Fibroblast of the conjunctiva (primary cell): ENCODE measurements at places on chromosomes 7 and 10.
A peak's percentile ranks its signal among the peaks of the same experiment; 100 is the strongest.

- no peak for DNase-seq
Measured at GRCh38 chr7:79512261-79512660, 58.8 kb upstream of the MAGI2 start.

DNA sequence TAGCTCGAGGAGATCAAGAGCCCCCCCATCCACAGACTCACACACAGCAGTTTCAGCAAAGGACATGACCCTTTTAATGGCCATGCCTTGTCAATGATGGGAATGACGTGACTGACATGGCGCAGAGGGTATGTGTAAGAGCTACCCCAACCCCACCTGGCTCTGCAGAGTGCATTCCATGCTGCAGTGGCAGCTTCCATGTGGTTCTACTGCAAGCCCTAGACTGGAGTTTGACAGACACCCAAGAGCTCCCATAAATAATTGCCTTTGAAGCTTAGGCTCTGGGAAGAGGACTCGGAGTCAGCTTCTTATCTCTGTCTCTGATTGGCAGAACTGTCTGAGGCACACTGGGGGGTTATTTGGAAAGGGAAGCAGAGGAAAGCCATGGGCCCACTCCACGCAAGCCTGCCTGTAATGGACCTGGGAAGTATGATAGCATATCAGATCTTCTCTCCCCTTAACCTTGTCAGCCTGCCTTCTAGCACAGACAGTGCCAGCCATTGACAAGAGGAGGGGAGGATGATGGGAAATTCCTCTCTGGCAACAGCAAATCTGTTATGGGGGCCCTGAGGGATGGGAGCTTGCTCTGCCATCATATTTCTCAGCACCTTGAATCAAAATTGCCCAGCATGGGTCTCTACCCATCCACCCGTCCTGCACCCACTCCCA is 478.5 kb upstream of the PODXL start:
- DNase-seq: no peak

DNA sequence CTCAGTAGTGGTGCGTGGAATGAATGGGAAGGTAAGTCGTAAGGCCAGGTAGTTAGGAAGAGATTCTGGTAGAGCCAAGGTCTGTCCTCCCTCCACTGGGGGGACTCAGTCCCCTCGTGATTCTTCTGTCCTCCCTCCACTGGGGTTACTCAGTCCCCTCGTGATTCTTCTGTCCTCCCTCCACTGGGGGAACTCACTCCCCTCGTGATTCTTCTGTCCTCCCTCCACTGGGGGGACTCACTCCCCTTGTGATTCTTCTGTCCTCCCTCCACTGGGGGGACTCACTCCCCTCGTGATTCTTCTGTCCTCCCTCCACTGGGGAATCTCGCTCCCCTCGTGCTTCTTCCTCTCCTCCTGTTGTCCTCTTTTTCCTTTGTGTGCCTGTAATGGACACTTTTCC is 125.1 kb downstream of the CELF2 start:
- DNase-seq: no peak

GRCh38 chr7:151637781-151638261 is 118.1 kb upstream of the RHEB start:
- DNase-seq: no peak

DNA sequence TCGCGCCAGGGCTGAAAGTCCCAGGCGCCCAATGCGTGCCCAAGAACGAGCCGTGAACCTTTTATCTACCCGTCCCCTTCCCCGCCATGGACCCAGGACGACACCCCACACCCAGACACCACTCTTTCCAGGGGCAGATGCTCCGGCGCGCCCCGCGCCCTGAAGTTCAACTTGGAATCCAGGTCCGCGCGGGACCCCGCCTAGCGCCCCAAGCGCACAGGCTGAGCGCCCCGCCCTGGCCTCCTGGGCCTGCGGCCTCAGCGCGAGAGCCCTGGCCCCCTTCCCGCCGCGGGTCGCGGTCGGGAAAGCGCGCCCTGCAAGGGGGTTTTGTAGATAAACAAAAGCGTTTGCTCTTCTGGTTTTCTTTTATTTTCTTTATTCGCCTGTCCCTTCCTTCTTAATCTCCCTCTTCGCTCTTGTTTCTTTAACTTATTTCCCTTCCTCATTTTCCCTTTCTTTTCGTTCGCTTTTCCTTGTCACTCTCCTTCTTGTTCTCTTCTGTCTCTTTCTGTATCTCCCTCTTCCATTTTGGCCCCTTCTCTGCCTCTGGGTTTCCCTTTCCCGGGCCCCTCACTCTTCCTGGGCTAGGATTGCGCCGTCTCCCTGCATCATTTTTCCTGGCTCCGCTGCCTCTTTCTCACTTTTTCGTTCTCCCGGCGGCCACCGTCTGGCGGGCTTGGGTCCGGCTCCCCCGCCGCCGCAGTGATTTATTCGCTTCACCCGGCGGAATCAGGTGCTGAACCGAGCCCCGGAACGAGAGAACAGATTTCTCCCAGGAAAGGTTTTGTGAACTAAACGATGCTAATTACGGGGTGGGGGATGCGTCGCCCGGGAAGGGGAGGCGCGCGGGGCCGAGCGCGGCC is 15.3 kb upstream of the PAX2 start:
- DNase-seq: no peak

DNA sequence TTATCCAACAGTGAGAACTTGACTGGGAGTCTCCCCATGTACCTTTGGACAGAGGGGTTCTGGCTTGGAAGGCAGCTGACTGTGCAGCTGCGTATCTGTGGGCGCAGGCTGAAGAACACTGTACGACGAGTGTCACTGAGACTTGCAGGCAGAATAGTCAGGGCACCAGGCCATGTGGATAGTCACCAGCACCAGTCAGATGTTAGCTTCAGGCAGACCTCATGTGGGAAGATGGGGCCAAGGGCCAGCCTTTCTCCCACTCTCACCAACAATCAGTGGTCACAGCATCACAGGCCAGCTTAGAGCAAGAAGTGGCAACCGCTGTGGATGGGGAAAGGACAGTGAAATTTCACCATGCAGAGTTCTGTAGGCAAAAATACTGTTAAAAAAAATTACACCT is 43.4 kb upstream of the GJD4 start:
- no peak for DNase-seq

DNA sequence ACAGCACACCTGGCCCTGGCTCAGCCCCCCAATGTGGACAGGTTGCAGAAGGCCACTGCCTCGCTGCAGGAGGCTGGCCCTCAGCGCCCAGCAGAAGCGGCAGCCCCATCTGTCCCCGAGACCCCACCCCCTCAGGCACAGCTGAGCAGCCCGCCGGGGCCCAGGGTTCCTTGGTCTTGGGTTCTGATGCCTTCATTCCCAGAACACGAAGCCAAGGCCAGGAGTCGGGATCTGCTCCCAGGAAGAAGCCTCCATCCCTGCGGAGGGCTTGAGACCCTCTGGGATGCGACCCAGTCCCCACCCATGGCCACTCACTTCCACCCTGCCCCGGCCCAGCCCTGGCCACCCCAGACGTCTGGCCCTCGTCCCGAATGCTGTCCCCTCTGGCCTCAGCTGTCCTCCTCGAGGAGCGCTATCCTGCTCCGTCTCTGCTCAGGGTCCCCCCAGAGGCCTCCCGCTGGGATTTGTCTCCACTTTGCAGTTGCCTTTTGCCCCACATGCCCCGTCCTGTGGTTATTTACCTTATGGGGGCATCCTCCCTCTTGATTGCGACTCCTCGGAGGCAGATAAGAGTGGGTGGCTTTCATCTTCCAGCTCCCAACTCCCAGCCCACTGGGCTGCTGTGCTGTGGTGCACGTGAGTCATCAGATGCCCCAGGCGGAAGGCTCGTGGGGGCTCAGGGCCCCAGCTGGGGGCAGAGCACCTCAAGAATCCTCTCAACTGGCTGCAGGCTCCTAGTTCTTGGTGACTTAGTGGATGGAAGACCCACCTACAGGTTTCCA is 97.5 kb downstream of the MKI67 start:
- DNase-seq: no peak

DNA sequence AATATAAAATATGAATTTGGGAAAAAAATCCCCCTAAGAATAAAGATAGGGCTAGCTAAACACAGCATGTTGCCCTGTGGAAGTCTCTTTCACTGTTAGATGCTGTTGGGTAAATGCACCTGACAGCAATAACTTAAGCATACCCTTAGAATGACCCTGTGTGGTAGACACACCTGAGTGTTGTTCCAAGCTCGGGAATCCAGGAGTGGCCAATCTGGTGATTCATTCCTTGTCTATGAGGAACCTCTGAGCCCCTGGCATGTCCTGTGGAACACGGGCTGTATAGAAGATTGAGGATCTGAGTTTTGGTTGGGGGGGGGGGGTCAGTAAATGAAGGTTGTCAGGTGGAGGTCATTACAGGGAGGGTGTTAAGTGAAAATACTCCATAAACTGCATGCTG is 730.0 kb upstream of the IGFBP3 start:
- DNase-seq: no peak

DNA sequence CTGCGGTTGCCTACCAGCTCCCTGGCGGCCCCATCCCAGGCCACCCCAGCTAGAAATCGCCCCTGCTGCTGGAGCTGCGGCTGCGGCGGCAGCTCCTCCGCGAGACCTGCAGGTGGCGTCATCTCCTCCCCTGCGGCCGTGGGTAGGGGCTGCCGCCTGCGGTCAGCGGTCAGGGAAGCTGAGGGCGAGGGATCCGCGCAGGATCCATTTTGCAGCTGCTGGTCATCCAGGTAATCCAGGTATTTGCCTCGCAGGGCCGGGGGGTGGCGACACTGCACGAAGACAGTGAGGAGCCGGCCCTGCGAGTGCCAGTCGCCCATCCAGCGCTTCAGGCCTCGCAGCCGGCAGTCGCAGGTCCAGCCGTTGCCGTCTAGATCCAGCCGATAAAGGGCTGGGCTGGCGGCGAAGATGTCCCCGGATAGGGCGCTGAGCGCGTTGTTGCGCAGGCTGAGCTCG is 1.5 kb downstream of the TRIL start:
- peak; percentile 34 for DNase-seq

DNA sequence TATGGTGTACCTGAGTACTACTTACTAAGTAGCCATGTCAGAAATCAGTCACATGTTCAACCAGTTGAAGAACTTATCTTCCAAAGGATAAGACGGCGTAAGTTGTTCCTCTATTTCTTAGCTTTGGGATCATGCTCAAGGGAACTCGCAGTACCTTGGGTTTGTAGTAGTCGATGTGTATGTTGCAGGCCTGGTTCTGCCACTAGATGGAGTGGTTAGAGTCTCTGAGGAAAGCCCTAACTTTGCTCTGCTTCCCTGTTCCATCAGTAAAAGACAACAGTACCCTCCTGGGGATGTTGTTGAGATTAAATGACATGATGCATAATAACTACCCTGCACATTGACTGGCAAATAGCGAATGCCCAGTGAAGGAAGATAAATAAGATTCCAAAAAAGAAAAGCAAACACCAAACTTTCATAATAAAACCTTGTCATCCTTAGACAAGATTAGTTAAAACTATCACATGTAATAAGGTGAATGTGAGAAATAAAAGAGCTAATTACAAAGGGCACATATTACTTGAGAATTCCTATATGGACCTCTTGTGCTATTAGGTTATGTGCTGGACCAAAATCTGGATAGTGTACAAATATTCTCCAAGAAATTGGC is 165.9 kb downstream of the ABCA13 start:
- no peak for DNase-seq

DNA sequence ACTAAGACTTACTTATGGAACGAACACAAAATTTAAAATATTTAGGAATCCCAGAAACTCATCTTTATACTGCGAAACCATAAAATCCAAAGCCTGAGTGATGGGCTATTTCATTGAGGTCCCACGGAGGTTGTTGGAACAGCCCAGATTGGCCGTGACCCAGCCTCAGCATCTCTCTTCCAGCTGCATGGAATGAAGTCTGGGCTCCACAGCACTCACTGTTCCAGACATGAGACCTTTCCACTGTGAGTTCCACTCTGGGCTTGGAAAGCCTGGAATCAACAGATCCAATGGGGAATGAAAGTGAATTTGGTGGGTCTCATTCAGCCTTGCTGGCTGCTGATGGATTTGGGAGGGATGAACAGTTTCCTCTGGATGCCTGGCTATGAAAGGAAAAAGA is 184.9 kb downstream of the EMX2 start:
- DNase-seq: no peak

- no peak for DNase-seq
Measured at GRCh38 chr7:4486907-4487306, 195.2 kb upstream of the FOXK1 start.

GRCh38 chr7:15863951-15864625 is 177.6 kb upstream of the MEOX2 start:
- no peak for DNase-seq

DNA sequence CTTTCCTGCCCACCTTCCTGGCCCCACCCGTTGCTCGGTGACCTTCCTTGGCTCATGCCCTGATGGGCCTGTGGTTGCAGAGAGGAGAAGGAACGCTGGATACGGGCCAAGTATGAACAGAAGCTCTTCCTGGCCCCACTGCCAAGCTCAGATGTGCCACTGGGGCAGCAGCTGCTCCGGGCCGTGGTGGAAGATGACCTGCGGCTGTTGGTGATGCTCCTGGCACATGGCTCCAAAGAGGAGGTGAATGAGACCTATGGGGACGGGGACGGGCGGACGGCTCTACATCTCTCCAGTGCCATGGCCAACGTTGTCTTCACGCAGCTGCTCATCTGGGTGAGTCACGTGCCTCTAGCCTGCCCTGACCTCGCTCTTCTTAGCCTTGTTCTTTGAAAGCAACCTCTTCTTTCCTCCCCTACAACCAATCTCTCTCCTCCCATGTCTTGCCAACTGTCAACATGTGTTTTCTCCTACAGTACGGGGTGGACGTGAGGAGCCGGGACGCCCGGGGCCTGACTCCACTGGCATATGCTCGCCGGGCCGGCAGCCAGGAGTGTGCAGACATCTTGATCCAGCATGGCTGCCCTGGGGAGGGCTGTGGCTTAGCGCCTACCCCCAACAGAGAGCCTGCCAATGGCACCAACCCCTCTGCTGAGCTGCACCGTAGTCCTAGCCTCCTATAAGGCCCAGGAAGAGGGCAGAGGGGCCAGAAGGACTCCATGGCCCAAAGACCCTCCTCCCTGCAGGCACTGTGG is 24.1 kb downstream of the GBX1 start:
- no peak for DNase-seq

GRCh38 chr7:129784783-129785684 is 167.7 kb downstream of the UBE2H start:
- DNase-seq: no peak

- DNase-seq: no peak
Measured at GRCh38 chr7:41013117-41013516, 689.8 kb downstream of the INHBA start.

DNA sequence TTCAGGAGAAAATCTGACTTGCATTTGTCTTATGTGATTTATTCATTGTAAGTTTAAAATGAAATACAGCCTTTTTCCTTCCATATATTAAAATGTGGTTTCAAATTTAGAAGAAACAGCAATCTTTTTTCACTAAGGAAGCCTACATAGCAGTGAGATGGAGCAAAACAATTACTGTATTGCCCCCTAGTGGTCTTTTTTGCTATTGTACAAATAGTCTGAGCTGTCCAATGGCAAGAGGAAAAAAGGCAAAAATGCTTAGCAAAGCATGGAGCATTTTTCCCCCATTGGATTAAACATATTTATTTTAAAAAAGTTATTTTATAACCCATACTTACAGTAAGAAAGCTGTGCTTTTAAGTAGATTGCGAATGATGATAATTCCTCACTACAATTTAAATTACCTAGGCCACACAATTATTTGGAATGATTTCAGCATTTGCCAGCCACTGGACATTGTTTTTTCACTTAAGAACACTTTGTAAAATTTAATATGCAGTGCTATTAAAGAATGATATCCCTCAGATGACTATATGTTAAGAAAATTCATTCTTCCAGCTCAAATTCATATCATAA is 119.5 kb downstream of the CPED1 start:
- peak; percentile 62 for DNase-seq

GRCh38 chr10:61883371-61884025 is 18.0 kb upstream of the ARID5B start:
- DNase-seq: no peak
